ENCODE measurements at places on chromosomes 6 and 20.

- DNase-seq = no peak
These were observed 12.2 kb upstream of the NRM start for GRCh38 chr6:30703011-30703410.

DNA sequence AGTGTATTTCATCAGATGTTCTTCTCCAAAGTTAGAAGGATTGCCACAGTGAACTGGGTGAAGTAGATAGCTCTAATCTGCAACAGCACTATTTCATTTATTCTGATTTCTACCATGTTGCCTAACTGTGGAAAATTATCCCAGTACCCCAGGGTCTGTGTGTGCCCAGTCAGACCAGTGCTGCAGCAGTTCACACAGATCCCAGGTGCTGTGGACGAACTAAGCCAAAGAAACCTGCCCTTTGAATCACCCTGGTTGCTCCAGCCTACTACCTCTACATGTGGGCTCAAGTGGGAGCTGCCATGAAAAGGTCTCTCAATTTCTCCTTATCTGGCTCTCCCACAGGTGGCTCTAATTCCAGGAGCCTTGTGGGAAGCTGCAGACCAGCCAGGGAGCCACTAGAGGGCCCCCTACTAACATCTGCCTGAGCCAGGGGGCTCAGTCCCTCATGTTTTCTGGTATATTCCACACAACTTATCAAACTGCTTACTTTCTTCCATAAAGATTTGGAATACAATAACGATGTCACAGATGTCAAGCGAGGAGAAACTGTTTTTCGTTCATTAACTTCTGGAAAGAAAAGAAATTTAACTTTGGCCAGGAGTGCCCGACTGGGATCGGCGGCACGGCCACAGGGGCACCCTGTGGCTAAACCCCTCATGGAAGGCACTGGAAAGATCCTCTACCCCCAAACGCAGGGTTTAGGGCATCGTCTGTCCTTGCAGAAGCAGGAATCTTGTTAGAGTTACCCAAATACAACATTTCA lies 31.6 kb upstream of the LY86 start:
- peak; percentile 72 for DNase-seq

GRCh38 chr6:44661221-44662008 lies 273.9 kb downstream of the CDC5L start:
- DNase-seq = no peak

DNA sequence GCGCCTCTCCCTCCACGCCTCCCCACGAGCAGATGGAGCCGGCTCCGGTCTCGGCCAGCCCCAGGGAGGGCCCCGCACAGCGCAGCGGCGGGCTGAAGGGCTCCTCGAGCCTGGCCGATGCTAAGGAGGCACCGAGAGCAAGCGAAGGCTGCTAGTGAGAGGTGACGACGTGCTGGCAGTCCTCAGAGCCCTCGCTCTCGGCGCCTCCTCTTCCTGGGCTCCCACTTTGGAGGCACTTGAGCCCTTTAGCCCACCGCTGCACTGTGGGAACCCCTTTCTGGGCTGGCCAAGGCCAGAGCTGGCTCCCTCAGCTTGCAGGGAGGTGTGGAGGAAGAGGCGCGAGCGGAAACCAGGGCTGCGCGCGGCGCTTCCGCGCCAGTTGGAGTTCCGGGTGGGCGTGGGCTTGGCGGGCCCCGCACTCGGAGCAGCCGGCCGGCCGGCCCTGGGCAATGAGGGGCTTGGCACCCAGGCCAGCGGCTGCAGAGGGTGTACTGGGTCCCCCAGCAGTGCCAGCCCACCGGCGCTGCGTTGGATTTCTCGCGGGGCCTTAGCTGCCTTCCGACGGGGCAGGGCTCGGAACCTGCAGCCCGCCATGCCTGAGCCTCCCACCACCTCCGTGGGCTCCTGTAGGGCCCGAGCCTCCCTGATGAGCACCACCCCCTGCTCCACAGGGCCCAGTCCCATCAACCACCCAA lies 2.5 kb upstream of the TMEM14C start:
- peak; percentile 74 for DNase-seq

DNA sequence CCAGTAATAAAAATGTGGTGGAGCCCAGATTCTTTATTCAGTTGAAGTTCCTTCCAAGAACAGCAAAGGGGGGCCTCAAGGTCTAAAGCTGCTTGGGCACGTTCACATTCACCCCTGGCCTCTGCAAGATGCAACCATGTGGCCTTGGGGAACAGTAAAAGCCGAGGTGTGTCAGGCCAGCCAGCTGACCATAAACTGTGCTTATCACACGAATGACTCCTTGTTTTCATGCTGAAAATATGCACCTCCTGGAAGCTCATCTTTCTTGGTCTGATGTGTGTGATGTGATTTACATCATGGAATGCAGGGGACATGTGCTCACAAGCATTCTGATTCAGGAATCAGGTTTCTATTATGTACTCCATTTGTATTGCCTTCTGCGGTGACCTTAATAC lies 211.6 kb upstream of the MARCKS start:
- DNase-seq = no peak

DNA sequence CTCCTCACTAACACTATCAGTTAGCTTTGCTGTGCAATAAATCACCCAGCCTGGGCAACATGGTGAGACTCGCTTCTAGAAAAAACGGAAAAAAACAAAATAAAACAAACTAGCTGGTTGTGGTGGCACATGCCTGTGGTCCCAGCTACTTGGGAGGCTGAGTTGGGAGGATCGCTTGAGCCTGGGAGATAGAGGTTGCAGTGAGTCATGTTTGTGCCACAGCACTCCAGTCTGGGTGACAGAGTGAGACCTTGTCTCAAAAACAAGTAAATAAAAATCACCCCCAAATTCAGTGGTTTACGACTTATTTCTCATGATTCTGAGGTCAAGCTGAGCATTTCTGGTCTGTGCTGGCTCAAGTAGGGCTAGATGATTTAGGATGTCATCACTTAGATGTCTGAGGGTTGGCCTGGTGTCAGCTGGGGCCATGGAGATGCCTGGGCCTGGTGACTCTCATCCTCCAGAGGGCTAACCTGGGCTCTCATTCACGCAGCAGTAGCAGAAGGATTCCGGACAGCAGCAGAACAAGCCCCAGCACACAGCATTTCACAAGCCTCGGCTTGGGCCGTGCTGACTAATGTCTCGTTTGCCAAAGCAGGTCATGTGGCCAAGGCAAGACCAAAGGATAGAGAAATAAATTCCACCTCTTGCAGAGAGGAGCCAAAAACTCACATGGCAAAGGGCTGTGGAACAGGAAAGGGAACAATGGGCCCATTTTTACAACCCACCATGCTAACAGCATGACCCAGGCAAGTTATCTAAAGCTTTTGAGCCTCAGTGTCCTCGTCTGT lies 32.5 kb downstream of the MGME1 start:
- DNase-seq = no peak

GRCh38 chr6:138500045-138500665 lies 861 bp upstream of the NHSL1 start:
- DNase-seq = no peak

DNA sequence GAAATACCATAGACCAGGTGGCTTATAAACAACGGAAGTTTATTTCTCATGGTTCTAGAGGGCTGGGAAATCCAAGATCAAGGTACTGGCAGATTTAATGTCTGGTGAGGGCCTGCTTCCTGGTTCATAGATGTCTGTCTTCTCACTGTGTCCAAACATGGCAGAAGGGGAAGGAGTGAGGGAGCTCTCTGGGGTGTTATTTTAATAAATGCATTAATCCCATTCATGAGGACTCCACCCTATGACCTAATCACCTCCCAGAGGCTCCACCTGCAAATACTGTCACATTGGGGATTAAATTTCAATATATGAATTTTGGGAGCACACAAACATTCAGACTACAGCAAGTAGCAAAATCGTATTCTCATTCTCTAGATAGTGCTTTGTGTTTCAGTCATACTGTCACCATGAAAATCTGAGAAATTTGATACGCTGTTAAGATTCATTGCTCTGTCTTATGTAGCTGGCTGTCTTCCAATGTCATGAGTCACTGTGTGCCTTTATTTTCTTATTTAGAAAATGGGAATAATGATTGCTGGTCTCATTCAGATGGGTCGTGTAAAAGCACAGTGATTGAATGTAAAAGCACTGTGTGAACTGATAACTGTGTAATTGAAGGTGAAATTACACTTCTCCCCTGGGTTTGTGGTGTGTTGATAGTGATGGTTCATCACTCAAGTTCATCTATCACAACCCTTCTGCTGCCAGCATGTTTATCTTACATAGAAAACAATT lies 8.9 kb upstream of the ERVFRD-1 start:
- DNase-seq = no peak

DNA sequence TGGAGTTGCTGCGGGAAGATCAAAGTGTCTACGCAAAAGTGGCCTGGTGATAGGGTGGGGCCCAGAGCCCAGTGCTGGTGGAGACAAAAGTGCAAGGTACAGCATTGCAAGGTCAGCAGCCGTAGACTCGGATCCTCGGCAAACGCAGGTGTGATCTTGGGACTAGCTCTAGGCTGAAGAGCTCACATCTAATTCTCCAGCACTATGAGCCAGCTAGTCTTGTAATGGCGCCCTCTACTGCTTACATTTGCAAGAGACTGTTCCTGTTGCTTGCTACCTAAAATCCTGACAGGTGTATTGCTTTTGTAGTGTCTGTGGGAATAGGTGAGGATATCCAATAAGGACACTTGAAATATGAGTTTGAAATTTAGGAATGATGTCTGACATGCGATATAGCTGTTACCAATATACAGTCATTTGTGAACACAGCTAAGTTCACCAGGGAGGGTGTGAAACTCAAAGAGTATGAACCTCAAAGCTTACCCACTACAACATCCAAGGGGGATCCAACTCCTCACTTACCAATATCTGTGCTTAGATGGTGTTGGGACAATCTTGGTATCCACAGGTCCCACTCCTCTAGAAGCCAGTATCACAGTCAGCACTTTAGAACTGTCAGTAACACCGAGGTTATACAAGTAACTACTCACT lies 58.4 kb downstream of the PDE7B start:
- no peak for DNase-seq

DNA sequence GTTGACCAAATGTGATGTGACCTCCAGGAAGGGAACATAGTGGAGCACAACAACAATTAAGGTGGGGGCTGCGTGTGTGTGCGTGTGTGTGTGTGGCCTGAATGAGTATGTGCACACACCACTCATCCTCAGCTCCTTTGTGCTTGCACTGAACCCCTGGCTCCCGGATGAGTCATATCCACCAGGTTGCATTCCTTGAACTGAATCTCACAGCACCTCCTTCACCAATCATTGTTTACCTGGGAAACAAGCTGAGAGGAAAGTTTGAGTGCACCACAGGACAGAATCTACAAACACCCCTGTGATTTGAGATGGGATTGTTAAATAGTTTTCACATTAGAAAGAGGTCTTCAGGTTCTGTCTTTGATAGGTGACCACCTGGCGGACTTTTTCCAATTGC lies 33.7 kb upstream of the GPR6 start:
- DNase-seq = no peak

DNA sequence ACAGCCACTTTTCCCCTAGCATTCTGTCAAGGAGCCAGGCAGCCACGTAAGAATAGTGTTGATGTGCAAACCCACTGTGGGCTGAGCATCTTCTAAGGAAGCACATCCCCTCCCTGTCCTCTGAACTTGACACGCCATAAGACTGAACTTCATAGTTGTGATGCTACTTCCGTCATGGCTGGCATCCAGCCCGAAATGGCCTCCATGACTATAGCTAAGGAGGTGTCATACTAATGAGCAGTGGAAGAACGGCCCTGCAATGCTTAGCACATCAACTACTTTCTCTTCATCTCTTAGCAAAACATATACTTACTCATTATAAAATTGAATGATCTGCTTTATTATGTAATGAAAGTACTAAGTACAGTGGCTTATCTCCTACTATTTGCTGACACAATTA lies 110.2 kb downstream of the GJA10 start:
- no peak for DNase-seq

GRCh38 chr6:26163427-26164119 lies 76.3 kb downstream of the HFE start:
- no peak for DNase-seq

- no peak for DNase-seq
These were observed 76.2 kb downstream of the ISM1 start for GRCh38 chr20:13297147-13297899.

DNA sequence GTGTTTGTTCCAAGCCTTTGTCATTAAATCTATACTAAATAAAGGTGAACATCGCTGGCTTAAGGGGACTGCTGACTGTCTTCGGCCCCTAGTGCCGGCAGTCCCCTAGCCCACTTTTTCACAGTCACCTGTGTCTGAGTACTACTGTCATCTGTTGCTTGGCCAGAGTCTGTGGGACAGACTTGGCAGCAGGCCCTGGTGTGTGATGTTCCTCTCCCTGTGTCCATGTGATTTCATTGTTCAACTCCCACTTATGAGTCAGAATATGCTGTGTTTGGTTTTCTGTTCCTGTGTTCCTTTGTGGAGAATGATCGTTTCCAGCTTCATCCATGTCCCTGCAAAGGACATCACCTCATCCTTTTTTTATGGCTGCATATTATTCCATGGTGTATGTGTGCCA lies 133.4 kb downstream of the HAO1 start:
- no peak for DNase-seq

GRCh38 chr20:1493536-1493935 lies 2.3 kb upstream of the SIRPB2 start:
- DNase-seq = no peak

GRCh38 chr20:1330075-1330830 lies 1.3 kb upstream of the SDCBP2 start:
- DNase-seq = no peak

- DNase-seq = no peak
These were observed 45.1 kb downstream of the FNDC1 start for GRCh38 chr6:159214281-159214680.

- no peak for DNase-seq
These were observed 505.4 kb upstream of the CITED2 start for GRCh38 chr6:139879823-139880356.
